ENCODE measurements at places on chromosomes 11 and 22.

DNA sequence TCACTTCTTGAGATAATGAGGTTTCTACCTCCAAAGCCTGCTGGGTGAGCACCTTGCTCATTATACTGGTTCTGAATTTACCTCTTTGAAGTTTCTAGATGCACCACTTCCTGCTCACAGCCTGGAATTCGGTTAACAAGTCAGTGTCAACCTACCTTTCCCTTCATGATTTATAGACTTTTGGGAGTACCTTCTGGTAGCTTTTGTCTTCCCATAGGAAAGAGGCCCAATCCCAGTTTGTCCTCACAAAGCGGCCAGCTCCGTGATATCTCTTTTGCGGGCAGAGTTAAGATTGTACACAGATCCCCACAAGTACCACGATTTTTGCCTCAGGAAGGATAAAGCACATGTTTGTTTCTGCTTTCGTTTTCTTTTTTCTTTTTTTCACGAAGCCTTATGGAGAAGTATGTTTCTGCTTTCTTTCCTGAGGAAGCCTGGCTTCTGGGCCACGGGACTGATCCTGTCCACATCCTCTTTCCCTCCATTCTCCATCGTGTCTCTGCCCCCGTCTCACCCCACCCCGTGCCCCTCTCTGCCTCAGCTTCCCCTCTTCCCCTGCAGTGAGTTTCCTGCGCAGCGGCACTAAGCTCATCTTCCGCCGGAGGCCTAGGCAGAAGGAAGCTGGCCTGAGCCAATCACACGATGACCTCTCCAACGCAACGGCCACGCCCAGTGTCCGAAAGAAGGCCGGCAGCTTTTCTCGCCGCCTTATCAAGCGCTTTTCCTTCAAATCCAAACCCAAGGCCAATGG, 5.7 kb upstream of the HINFP start:
- DNase-seq = peak; percentile 50

DNA sequence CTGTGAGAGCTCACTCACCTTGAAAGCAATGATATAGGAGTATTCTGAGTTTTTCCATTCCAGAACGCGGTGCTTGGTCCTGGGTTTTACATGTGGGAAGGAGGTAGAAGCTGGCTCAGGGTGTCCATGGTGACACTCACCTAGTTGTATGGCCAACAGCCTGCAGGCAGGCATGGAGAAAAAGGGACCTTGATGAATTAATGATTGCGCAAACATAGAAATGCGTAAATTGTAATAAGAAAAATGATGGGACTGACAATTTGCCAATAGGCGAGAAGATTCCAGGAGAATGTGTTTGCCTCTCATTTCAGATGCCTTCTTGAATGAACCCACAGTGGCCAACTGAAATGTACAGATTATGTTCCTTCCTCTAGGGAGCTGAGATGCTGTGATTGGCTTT, 53.4 kb upstream of the MYO18B start:
- no peak for DNase-seq

DNA sequence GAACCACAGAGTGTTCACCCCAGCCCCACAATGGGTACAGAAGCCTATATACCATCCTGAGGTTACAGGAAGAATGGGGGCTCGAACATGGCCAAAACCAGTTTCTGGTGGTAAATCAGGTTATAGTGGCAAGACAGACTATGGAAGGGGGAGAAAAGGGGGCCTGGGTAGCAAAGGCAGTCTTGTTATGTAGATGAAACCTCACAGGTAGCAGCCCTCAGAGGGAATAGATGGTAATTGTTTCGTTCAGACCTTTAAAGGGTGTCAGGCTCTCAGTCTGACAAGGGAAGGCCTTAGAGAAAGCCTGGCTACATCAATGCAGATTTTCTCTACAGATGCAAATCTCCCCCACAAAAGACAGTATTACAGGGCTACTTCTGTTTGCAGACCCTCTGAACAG, 3.4 kb downstream of the CAPN1 start:
- DNase-seq = no peak

- no peak for DNase-seq
Observed at GRCh38 chr11:57409321-57410100, 17.4 kb downstream of the SLC43A3 start.

GRCh38 chr11:1653541-1654387, 24.2 kb downstream of the KRTAP5-5 start:
- no peak for DNase-seq

DNA sequence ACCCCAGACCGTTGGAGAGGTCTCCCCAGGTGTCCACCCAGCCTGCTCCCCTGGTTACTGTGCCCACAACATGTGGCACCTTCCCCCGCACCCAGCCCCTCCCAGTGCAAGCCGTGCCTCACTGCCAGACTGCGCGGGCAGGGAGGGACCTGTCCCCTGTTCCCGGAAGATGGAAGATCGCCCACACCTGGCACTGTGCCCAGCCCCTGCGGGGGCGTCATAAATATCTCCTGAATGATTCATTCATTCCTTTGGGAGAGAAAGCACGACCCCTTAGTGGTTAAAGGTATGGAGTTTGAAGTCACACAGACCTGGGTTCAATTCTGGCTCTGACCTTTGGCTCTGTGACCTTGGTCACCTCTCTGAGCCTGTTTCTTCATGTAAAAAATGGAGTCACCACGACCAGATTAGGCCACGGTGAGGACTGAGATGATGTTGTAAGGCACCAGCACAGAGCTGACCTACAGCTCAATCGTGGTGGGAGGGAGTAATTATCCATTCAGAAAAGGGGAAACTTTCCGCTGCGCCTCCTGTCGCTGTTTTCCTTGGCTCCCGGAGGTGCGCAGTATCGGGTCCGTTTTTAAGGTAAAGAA, 497 bp upstream of the SYT12 start:
- DNase-seq = no peak

DNA sequence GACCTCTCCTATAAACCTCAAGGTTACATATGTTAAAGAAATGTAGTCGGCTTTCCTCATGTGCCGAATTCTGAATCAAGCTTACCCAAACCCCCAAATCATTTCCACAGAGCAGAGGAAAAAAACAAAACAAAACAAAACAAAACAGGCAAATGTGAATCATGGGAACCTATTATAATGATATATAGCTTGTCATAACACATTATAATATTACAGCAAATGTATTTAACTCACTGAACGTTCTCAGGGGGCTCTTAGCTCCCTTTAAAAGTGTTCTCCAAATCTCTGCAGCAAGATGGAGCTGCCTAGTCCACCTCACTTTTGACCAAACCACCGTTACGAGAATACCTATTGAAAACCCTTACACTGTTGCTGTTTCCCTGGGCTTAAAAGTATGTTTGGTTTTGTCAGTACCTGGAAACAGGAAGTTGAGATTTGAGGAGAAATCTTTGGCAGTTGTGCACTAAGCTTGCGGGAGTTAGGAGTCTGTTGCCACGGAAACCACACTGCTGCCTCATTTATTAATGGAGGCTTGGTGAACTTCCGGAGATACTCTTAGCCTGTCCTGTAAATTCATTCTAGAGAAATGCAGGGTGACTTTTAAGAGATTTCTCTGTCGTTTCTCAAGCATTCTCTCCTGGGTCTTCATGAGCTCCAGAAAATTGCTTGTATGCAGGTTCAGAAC, 167.0 kb upstream of the RASSF10 start:
- DNase-seq = no peak

DNA sequence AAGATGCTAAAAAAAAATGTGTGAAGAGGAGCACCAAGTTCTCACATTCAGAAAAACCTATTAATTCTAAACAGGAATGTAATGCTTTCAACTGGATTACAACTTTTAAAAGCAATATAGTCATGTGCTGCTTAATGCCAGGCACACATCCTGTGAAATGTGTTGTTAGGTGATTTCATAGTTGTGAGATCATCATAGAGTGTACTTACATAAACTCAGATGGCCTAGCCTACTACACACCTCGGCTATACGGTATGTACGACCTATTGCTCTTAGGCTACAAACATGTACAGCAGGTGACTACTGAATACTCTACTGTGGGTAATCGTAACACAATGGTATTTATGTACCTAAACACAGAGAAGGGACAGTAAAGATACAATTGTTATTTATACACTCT, 142.3 kb downstream of the RBFOX2 start:
- no peak for DNase-seq

DNA sequence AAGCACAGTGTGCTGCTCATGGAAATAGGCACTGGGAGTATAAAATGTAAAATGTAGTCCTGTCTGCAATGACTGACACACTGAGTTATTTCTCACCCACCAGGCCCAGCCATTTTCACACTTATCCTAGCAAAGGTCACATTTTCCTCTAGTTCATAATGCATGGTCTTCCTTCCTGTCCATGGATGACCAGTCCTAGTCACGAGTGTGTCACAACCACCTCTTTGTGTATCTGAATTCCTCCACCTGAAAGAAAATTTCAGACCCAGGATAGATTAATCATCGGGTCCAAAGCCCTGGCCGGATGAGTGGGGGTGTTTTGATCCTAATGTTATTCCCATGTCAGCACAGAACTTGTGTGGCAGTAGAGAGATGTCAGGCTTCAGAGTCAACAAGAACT, at the start of gene MRGPRX4:
Gene MRGPRX4, plus strand, starts transcription at position 172 of the 400 bp plus-strand sequence. CDS start 420 bp downstream, outside the sequence.
- DNase-seq = no peak

DNA sequence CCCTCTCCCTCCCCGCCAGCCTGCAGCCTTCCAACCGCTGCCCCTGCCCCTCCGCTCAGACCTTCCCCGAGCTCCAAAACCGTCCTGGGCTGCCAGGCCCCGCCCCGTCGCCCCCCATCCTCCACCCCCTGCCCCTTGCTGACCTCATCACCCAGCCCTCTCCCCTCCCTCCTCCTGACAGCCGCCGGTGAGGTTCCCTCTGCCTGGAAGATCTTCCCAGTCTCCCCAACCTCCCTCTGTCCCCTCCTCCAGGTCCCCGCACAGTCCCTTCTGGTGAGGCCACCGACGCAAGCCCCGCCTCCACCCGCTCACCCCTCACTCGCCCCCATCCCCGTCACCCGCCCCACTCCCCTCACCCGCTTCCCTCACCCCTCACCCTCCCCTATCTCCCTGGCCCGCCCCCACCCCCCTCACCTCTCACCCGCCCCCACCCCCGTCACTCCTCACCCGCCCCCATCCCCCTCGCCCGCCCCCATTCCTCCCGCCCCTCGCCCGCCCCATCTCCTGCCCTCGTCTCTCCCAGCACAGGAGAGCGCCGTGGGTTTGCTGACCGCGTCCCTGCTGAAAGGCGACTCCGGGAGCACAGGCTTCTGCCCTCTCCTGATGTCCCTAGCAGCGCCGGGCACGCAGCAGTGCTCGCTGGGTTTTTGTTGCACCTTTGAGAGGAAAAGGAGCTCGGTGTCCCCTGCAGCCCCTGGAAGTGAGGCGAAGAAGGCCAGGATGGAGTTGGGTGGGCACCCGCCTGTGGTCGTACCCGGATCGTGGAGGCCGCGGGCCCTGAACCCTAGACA, 16.4 kb upstream of the UPK3A start:
- no peak for DNase-seq

GRCh38 chr11:34564406-34564805, 50.8 kb upstream of the ELF5 start:
- DNase-seq = no peak

DNA sequence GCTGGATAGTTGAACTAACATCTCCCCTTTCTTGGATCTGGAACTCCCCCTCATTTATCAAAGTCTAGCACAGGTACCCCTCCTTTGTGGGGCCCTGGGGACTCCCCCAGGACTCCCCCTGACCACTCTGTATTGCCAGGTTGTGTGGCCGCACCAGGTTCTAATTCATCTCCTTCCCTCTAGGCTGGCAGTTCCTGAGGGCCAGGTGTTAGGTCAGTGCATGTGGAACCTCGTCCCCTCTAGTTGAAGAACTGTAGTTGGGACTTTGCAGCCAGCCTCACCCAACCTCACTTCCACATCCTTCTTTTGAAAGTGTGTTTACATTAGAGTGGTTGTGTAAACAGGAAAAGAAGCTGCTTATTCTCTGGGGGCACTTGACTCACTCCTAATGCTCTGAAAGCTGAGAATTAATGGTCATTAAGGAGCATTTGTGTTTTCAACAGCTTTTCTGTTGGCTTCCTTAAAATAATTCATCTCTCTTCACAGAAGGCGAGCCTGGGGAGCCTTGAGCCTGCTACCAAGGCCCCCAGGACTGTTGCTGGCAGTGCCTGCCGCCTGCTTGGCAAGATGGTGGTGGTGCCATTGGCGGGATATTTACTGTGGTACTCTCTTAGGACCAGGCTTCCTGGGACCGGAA, 11.8 kb downstream of the UPB1 start:
- DNase-seq = no peak

GRCh38 chr11:67024966-67025365, 2.0 kb downstream of the SYT12 start:
- no peak for DNase-seq

DNA sequence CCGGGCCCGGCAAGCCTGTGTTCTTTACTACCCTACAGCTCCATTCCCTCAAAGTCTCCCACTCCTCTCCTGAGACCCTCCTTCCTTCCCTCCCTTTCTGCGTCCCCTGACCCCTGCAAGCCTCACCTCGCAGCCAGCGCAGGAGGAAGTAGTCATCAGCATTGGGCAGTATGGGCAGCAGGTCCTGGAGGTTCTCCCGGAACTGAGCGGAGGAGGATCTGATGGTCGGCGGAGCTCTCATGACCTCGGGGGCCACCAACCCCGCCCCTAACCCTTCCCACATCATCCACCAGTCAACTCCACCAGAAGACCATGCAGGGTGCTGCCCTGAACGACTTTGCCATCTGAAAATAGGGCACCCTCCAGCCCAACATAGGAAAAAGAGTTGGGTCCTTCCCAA, 1.9 kb downstream of the SEC14L4 start:
- no peak for DNase-seq

- no peak for DNase-seq
Observed at GRCh38 chr11:22520521-22520920, 105.1 kb downstream of the FANCF start.

DNA sequence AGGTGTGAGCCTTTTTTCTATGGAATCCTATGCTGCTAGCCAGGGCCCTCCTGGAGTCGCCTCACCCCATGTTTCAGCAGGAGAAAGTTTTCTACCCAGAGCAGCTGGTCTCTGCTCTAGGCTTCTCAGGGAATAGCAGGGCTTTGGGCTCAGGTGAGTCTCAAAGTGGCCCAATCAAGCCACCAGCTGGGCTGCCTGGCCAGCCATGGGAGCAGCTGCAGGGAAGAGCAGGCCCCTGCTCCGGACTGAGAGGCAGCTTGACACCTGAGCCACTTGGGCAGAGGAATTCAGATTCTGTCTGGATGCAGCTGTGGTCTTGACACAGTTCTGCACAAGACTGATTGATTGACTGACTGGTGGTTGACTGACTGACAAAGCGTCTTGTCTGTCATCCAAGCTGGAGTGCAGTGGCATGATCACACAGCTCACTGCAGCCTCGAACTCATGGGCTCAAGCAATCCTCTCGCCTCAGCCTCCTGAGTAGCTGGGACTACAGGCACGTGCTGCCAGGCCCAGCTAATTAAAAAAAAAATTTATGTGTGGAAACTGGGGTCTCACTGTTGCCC, 57.5 kb upstream of the ARFGAP3 start:
- DNase-seq = no peak

- no peak for DNase-seq
Observed at GRCh38 chr11:47460571-47461235, 11.8 kb upstream of the RAPSN start.

GRCh38 chr11:44260081-44260480, 49.9 kb downstream of the ALX4 start:
- no peak for DNase-seq

GRCh38 chr22:32723643-32724042, 77.9 kb upstream of the TIMP3 start:
- DNase-seq = peak; percentile 64

Data from activated naive CD8-positive, alpha-beta T cell treated with anti-CD3 and anti-CD28 coated beads, Interleukin-2, amount 10 ng/mL, durations not matched to agents 7 days and 5 days (primary cell).